ENCODE measurements at places on chromosomes 7 and 10.

DNA sequence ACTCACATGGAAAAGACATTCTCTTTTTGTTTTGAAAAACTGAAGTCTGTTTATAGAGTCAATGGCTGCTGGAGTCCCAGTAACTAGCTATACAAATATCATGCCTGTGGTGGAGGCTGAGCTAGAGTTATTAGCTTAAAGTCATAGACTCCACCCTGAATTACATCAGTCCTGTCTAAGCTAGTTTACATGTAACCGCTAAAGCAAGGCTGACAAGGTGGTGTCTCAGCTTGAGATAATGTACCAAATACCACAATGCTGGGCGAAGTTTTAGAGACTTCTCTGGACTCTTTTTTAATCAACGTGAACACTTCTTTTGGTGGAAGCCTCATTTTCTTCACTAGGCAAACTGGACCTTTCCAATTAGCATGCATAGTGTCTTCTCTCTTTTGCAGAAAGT, 219.4 kb downstream of the ANK3 start:
- DNase-seq: no peak

- no peak for DNase-seq
Observed at GRCh38 chr10:7534480-7534852, 123.6 kb upstream of the SFMBT2 start.

- no peak for DNase-seq
Observed at GRCh38 chr7:133300088-133300487, 47.2 kb downstream of the EXOC4 start.

GRCh38 chr7:2139004-2139699, 93.6 kb downstream of the MAD1L1 start:
- DNase-seq: no peak

- DNase-seq: no peak
Observed at GRCh38 chr10:29140151-29140550, 148.7 kb upstream of the LYZL1 start.

DNA sequence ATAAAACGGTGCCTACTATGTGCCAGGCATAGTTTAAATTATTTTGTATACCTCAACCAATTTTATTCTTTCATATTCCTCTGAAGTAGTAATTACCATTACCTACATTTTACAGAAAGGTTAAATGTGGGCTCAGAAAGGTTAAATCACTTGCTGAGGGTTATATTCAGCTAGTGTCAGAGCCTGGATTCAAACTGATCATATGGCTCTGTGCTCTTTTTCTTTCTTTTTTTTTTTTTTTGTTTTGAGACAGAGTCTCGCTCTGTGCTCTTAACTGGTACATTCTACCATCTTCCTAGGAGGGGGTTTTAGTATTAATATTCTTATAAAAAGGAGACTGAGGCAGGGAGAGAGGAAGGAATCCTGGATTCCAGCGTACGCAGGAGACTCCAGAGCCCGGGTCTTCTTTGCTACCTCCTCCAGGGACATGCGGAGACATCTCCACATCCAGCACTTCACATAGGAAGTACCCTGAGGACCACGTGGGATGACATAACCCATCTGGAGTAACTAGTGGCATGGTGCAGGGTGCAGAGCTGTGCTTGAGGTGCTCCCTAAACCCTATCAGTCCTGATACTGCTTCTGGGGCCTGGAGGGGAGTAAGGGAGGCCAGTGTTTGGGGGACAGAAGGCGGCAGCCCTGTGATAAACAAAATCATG, 29.6 kb upstream of the ATXN7L1 start:
- no peak for DNase-seq

GRCh38 chr7:36131026-36131425, 22.0 kb upstream of the EEPD1 start:
- no peak for DNase-seq

- DNase-seq: no peak
Observed at GRCh38 chr10:22473044-22473443, 127.7 kb downstream of the SPAG6 start.

DNA sequence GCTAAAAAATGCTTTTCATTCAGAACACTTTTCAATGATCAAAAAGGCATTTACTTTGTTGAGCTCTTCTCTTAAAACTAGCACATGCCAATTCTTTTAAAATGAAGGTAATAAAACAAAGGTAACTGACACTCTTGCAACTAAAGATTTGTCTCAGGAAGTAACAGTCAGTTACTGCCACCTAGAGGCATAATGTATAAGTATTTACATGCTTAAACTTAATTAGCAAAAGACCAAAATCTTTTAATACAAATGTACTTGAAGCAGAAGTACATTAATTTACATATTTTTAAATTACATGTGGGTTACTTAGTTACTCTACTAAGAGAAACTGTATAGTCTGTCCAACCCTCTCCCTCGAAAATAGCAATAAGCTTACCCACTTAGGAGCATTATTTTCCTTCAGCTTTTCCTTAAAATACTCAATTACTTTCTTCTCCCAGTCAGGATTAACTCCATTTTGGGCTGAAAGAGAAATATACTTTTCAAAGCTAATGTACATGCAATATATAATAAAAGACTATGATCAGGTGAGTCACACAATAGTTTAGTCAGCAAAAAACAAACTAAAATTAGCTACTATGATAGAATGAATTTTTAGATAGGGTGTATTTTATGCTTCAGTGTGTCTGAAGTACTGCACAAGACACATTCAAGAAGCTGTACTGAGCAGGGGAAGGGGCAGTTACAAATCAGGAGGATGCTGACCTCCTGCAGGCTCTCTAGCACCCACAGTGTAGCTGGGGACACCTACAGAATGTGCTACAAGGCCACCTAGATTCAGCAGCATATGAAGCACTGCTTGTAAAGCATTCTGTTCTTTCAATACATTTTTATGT, 13.0 kb downstream of the MCMBP start:
- no peak for DNase-seq

DNA sequence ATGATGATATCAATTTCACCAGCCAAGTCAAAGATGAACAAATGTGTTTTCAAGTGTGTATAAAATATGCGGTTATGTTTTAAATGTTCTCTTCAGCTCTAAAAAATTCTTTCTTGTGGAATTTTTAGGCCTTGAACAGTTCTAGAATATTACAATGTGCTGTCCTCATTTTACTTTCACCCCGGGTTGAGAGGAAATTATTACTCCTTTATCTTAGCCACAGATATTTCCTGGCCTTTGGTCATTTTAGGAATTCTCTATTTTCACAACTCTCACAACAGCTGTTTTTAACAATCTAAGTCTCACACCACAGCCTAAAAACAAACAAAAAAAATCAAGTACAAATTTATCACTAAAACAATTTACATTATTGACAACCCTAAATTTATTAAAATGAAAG, 112.2 kb upstream of the HGF start:
- DNase-seq: no peak

DNA sequence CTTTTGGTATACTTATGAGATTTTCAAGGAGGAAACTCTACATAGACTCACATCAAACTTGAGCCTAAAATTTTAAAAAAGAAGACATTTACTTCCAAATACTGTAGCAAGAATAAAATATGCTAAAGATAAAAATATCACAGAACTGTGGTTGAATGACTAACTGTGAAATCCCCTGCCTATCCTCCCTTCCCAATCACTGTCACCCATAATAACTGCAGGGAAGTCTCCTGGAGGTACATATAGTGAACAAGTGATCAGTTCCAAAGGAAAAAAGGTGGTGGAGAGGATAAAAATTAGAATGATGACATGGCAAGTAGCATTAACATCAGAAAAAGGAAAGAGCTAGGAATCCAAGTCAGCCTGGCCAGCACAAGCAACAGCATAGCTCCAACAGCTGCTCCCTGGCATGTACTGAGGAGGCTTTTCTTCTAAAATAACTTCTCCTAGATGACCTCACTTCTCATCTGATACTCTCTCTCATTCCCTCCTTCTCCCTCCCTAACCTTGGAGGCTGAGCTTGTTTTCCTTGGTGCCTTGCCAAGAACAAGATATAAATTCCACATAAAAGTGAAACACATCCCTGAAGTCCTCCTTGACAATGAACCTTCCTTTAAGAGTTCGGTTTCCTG, 124.0 kb downstream of the IQUB start:
- no peak for DNase-seq

DNA sequence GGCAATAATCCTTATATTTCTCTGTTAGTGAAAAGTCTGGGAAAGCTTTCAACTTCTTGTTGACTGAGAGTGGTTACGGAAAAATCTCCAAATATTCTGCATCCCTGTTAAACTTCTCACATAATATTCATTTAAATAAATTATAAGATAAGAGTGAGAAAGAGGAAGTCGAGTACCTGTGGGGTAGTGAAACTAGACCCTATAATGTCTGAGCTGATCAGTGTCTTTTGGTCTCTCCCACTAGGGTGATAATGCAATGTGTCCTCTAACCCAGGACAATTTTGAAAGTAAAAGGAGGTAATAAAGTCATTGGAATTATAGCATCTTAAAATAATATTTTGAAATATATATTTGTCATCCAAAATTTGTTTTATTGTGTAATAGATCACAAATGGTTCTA, 2.1 kb upstream of the AGR3 start:
- DNase-seq: no peak

DNA sequence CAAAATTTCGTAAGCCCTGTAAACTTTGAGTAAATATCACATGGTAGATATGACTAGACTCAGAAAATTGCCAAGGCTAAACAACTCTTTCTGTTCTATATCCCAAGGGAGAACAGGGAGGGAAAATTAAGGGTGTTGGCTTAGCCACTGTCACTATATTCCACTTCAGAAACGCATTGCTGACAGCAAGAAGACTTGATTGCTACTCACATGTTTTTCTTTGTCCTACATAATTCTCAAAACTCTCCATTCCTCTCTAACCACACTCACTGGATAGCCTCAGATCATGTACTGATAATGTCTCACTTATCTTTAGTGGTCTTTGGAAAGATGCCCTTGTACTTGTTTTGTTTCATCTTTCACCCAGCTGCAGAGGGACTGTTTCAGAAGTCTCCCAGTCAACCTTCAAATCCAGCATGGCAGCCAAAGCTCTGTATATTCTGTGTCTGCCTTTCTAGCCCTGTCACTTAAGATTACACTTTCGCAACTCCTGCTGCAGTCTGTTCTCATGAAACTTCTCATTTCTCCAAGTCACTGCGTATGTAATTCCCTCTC, 582.4 kb upstream of the FZD8 start:
- DNase-seq: no peak

DNA sequence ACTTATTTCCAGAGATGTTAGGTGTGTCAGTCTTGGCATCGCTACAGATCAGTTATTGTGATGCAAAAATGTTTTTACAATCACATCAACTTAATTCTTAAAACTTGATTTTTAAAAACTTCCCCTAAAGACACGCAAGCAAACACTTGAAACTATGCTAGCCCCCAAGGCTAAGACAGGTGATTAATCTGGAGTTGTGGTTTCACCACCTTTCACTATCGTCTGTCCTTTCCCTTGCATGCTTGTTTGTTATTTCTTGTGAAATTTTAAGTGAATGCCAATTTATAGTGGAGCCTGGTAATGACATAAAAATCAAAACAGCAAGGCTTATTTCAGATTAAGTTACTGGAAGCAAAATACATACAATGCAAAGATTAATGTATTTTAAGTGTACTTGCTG, 70.4 kb downstream of the SLC35B4 start:
- DNase-seq: no peak

DNA sequence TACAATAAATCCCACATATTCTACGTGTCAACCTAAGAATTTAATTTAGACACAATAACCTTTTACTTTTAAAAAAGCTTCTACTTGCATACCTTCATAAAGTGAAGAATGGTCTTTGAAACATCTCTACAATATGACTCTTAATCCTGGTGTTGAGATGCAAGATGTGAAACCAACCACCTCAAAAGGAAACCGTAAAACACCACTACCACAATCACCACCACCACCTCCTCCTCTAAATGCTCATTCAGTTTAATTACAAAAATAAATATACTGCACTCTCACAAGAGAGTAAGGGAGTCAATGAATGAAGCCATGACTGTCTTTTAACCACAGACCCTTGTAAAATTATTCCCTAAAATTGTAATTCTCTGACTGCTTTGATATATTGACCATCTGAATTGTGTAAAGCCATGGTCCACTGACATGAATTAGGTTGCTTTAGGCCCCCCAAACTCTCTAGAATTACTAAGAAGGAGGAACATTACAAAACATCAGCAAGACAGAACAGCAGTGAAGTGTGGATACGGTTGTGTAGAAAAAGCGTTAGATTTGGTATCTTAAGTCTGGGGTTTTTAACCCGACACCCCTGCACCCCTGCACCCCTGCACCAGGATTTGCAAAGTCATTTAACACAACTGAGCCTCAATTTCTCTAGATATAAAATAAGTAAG, 171.4 kb downstream of the SFMBT2 start:
- DNase-seq: no peak

DNA sequence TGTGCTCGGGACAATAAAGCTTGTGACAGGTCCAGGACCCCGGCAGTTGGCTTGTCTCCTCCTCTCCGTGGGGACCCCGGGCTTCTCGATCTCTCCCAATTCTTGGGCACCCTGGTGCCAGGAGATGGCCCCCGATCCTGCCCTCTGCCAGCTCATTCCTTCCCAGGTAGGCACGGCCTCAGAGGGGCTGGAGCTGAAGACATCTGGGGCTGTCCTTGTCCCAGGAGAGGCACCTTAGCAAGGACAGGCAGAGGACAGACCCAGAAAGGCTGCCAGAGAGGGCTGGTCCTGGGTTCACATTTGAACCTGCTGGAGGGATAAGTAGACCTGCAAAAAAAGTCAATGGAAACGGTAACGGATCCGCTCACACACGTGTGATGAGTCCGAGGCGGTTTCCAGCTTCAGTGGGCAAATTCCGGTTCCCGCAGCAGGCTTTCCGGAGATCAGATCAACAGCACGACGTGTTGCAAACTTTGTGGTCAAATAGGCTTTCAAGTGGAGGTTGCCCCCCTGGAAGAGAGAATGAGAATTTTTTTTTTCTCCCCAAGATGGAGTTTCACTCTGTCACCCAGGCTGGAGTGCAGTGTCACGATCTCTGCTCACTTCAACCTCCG, 47.7 kb upstream of the GTF2IRD1 start:
- no peak for DNase-seq

DNA sequence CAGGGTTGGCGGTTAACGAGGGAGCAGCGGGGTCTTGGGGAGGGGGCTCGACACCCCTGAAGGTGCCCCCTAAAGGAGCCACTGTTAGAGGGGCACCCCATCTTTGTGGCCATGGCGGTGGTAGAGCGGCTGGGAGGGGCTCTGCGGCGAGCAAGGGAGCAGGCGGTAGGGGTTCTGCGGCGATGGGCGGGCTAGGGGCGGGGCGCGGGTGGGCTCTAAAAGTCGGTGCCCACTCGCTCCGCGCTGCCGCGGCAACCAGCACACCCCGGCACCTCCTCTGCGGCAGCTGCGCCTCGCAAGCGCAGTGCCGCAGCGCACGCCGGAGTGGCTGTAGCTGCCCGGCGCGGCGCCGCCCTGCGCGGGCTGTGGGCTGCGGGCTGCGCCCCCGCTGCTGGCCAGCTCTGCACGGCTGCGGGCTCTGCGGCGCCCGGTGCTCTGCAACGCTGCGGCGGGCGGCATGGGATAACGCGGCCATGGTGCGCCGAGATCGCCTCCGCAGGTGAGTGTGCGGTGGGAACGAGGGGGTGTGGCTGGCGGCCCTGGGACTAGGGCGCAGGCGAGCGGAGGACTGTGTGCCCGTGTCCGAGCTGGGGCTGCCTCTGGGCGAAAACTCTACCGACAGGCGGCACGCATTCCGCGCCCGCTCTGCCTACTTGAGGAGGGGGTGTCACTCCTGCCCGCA, at the start of gene MEST:
Gene MEST (plus strand): TSS at position 245 of the 682 bp plus-strand sequence. CDS start 229 bp downstream, at position 474.
- peak; percentile 37 for DNase-seq

All from activated naive CD8-positive, alpha-beta T cell treated with anti-CD3 and anti-CD28 coated beads, Interleukin-2, amount 10 ng/mL, durations not matched to agents 7 days and 5 days (primary cell).